NCI-H1694 (cell line): ENCODE measurements at places on chromosomes 3 and 15.

GRCh38 chr3:52606373-52607085 is 70.1 kb downstream of the UQCC5 start:
- DNase-seq, result no peak

GRCh38 chr3:117356091-117356705 is 646.6 kb downstream of the TUSC7 start:
- DNase-seq, result no peak

GRCh38 chr3:160403796-160404470 is 4.5 kb downstream of the SMC4 start:
- no peak for DNase-seq

GRCh38 chr3:61908382-61908781 is 347.0 kb downstream of the PTPRG start:
- DNase-seq, result no peak

DNA sequence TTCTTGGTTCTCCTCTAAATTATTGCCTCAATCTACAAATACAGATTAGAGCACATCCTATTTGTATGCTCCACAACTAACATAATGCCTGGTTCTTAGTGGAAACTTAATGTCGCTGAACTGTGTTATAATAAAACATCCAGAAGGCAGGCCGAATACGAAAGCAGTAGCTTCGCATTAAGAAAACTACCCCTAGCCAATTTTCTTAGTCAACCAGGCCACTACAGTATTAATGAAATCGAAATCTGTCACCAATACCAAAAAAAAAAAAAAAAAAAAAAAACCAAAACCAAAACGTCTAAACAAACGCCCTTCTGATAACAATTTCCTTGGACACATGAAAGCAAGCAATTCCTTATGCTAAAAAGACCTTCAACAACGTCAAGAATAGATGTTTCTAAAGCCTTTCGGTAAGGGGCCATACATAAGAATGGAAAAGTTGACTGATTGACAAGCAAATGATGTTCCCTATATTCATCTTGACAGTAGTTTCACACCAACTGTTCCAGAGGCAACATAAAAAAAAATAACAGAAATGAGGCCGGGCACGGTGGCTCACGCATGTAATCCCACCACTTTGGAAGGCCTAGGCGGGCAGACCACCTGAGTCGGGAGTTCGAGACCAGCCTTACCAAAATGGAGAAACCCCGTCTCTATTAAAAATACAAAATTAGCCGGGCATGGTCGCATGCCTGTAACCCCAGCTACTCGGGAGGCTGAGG is 1.3 kb downstream of the DENND6A start:
- DNase-seq, result no peak

GRCh38 chr3:99659032-99659431 is 20.6 kb downstream of the COL8A1 start:
- DNase-seq, result no peak

GRCh38 chr3:30688776-30689641 is 82.6 kb downstream of the TGFBR2 start:
- DNase-seq, result no peak

DNA sequence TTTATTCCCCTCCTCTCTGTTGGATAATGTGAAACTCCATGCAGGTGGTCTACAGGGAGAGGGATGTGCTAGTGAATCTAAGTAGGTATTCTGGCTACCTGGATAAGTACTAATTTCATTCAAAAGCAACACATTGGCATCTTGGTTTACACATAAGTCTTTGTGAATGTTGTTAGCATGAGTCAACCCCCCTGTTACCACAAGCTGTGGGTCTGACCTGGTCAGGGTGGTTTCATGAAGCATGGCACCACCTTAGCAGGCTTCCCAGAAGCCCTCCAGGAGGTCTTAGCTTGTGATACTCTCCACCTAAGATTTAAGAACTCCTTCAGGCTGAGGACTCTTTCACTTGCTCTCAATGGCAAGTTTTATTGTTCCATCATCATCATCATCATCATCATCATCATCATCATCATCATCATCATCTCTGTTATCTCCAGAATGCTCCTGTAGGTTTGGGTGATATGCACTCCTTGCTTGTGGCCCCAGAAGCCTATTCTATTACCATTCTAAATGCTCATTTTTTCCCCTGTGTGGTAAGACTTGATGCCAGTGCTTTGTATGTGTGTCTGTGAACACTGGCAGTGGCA is 62.8 kb downstream of the EPHB1 start:
- no peak for DNase-seq

DNA sequence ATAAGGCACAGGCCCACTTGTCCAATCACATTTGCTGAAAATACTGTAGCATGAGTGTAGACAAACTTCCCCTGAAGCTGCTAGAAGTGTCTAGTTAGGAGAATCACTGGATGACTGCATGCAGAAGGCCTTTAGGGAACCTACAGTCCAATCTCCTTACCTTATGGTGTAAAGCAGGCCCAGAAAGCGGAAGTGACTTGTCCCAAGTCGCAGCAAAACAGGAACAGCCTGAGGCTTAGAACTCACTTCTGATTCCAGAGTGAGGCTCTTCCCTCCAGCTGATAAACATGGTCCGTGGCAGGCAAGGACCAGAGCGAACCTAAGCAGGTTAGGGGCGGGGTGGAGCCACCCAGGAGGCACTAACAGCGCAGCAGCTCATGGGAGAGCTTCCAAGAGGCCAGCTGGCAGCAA is 2.5 kb downstream of the GRAMD2A start:
- DNase-seq, result no peak

- DNase-seq, result no peak
These were observed 478.9 kb upstream of the TBL1XR1 start for GRCh38 chr3:177676148-177676547.

GRCh38 chr15:73308305-73308704 is 60.5 kb downstream of the HCN4 start:
- no peak for DNase-seq
